ENCODE measurements at places on chromosomes 12 and 14.

DNA sequence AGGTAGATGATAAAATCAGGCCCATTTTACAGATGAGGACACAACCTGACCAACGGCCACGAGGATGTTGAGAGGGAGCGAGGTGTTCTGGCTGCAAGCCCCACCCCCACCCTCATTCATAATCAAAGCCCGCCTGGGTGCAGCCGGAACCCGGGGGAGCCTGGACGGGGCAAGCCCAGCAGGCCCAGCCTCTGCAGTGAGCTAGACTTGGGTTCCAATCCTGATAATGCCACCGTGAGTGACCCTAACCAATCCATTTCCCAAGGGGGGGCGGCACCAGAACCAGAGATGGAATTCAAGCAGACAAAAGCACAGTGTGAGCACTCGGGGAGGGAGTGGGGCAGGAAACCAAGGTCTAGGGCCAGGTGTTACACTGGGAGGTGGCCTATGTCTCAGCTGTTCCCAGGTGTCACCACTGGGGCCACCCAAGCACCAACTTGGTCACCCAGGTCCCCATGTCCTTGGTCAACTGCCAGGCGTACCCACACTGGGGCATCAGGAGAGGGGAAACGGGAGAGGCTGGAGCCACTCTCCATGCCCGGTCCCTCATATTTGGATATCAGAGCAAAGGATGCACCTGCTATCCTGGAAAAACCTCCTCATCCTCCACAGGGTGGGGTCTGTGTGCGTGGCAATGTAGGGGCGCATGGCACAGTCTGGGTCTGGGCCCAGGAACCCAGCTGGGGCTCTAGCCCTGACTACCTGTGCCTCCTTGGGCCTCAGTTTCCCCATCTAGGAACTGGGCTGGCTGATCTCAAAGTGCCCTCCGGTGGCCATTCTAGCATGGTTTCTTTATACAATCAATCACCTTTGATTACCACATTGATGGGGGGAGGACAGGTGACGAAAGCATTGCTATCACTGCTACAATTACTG lies 58.4 kb downstream of the FAM222A start:
- no peak for DNase-seq

GRCh38 chr14:69637503-69638031 lies 26.2 kb downstream of the SUSD6 start:
- DNase-seq, result no peak

- DNase-seq, result no peak
Measured at GRCh38 chr14:96050482-96050881, 11.3 kb downstream of the C14orf132 start.

- no peak for DNase-seq
Measured at GRCh38 chr12:1058423-1058822, 67.4 kb downstream of the ERC1 start.
